ENCODE measurements at places on chromosomes 6 and 20.

DNA sequence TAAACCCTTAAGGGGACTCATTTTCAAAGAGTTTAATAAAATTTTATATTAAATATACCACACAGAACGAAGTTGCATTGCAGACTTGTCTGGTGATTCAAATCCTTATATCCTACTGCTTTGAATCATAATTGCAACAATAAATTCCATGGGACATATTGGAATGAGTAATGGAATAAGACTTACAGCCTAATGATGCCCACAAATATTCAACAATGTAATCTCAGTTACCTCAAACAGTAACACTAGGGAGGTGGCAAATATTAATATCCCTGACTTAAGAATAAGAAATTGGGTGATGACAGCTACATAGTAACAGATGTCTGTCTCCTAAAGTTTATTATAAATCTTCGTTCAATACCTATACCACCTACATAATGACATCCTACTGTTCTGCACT lies 52.6 kb downstream of the BMP5 start:
- no peaks in the 10 kb centered on the region for H3K36me3 ChIP-seq
- no peaks in the 10 kb centered on the region for H3K27me3 ChIP-seq
- no peaks in the 10 kb centered on the region for H3K4me1 ChIP-seq
- no peak overlapping the region for H3K27ac ChIP-seq
- no peak for DNase-seq
- no peak overlapping the region for H3K4me3 ChIP-seq

DNA sequence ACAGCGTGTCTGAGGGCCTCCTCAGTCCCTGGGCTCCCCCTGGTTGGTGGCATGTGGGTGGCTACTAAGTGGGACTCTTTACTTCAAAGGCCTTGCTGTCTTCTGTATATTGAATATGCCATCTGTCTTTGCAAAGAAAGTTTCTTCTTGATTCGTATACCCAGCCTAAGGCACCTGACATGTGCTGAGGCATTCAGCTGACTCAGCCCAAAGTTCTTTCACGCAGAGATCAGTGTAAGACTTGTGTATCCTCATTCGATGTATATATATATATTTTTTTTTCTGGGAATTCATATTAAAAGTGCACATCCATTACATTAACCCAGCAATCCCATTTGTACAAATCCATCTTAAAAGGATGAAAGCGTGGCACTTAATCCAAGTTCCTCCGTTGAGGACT lies 115.1 kb upstream of the PMEPA1 start:
- no peaks in the 10 kb centered on the region for H3K4me1 ChIP-seq
- no peaks in the 10 kb centered on the region for H3K36me3 ChIP-seq
- peaks cover 18% of the 10 kb centered on the region for H3K27me3 ChIP-seq

DNA sequence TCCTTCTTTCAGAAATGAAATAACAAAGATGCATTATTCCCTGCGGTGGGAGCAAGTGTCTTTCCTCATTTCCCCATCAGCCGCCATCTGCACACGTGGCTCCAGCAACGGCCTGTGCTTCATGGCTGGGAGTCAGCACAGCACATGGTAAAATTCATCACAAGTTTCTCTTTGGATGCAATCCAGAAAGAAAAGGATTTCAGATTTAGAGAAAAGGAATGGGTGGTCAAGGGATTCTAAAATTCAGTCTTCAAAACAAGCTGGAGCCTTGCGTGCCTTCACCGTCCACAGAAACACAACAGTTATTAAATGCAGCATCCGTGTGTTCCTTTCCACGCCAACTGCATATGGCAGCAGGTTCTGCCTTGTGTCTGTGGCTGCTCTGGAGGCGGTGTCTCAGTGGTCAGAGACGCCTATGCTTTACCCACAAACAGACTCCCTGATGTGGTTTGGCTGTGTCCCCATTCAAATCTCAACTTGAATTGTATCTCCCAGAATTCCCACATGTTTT lies 107.6 kb downstream of the THBS2 start:
- no peak for DNase-seq
- H3K27me3 ChIP-seq = no peaks in the 10 kb centered on the region
- H3K36me3 ChIP-seq = no peaks in the 10 kb centered on the region
- H3K27ac ChIP-seq = no peak overlapping the region

GRCh38 chr6:140202964-140203515 lies 828.6 kb upstream of the CITED2 start:
- no peak overlapping the region for H3K4me3 ChIP-seq
- H3K4me1 ChIP-seq = no peaks in the 10 kb centered on the region
- no peak for DNase-seq
- no peaks in the 10 kb centered on the region for H3K36me3 ChIP-seq
- H3K27ac ChIP-seq = no peak overlapping the region
- H3K27me3 ChIP-seq = no peaks in the 10 kb centered on the region

DNA sequence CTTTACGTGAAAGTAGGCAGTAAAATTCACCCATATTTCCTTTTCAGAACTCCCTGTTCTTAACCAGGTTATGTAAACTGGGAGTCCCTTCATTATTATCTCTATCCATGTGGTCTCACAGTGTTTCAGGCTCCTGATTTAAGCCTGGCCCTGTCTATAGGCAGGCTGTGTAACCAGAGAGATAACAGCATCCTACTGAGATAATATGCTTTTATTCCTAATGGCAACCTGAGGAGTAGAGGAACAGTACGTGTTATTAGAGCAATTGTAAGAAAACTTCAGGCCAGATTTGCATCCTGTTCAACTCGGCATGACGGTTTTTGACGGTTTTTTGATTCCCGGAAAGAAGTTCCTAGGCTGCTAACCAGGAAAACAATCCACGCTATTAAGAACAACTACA lies 16.9 kb downstream of the FUT9 start:
- no peak overlapping the region for H3K27ac ChIP-seq
- no peak for DNase-seq
- no peaks in the 10 kb centered on the region for H3K36me3 ChIP-seq
- no peaks in the 10 kb centered on the region for H3K4me1 ChIP-seq
